ENCODE measurements at places on chromosomes 2 and 18.

GRCh38 chr2:191190435-191190834, 39.6 kb upstream of the STAT4 start:
- DNase-seq: no peak

GRCh38 chr2:112721819-112722522, 1.2 kb downstream of the NT5DC4 start:
- no peak for DNase-seq

- DNase-seq: no peak
Measured at GRCh38 chr18:31244771-31245394, 73.1 kb upstream of the DSG1 start.

- no peak for DNase-seq
Measured at GRCh38 chr2:127308586-127309138, 14.7 kb upstream of the ERCC3 start.

GRCh38 chr2:229562472-229563127, 151.8 kb downstream of the DNER start:
- DNase-seq: no peak

DNA sequence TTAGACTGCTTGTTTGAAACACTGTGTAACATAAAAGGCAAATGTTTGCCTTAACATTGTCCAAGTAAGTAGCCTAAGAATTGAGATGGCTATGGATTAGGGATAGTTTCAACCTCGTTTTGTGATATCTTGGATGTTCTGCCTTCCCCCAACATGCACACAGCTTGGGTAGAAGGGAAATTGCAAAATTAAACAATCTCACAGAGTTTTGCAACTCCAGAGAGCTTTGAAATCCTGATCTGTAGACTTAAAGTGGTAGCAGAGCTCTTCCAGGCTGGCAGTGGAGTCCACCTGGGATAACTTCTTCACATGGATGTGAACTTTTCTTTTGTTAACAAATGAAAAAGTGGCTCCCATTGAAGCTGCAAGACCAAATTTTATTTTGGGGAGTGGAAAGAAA, 59.6 kb downstream of the CHRNA1 start:
- no peak for DNase-seq

GRCh38 chr2:96408616-96409015, 73.0 kb downstream of the NCAPH start:
- no peak for DNase-seq

DNA sequence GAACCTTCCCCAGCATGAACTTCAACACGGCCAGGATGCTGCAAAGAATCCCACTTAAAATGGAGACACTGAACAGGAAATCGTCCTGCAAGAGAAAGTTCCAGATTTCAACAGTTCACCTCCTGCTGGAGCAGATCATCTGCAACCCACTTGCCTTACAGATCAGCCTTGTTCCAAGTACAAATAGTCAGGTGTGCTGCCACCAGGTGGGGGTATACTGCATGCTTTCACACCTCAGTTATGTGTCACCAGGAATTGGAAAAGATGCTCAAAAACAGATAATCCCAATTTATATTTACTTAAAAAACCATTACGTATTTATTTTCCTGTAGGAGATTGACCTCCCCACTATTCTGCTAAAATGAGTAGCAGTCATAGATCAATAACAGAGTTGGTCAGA, 212.3 kb downstream of the MGAT5 start:
- peak; percentile 43 for DNase-seq

Measured in activated CD4-positive, alpha-beta T cell treated with anti-CD3 and anti-CD28 coated beads, Interleukin-2, amount 10 ng/mL, durations not matched to agents 7 days and 5 days (primary cell).